ENCODE measurements at places on chromosomes 11 and 22.

DNA sequence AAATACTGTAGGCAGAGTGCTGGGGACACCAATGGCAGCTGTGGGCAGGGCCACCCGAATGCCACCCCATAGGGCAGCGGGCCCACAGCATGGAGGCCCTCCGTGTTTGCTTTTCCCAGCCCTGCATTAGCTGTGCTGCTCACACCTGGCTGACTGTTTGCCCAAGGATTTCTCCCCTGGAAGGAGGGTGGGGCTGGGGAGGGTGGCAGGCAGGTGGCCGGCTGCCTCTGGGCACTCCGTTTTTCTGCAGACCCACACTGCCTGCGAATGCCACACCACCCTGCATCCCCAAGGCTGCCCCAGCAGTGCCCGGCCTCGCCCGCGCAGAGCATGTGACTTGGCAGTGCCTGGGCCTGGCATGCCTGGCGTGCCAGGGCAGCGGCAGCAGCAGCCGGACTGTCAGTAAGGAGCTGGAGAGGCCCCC, 19.6 kb downstream of the DAGLA start:
- peak; percentile 74 for DNase-seq

GRCh38 chr22:37892566-37893335, 13.3 kb upstream of the MICALL1 start:
- DNase-seq: no peak

GRCh38 chr11:67372321-67372992, 941 bp downstream of the CLCF1 start:
- DNase-seq: no peak

DNA sequence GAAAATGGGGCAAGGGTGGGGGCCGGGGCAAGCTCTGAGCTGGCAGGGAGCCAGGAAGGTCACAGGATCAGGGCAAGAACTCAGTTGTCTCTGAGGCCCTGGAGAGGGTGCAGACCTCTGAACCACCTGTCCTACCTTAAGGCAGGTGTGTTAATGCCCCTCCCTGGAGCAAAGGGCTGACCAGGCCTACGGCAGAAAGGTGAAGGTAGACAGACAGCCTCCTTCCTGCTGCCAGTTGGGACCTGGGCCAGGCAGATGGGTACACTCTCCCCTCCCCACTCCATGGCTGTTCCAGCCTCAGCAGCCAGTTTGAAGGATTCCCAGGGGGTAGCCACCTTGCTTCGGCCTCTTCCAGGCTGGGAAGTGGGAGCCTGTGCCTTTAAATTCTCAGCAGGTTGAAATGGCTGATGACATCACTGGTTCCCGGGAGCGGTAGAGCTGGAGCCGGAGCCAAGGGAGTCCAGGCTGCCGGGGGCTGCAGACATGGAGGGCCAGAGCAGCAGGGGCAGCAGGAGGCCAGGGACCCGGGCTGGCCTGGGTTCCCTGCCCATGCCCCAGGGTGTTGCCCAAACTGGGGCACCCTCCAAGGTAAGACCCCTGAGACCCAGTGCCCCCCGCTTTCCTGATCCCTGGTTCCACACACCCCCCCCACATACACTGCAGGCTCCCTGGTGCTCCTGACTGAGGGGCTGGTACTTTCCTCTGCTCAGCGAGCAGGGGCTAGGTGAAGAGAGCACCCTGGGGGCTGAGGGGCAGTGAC, at the start of gene INPP5J:
Gene INPP5J, plus strand, starts transcription at position 435 of the 760 bp plus-strand sequence. Its CDS starts 49 bp downstream, at position 484.
- peak; percentile 80 for DNase-seq

GRCh38 chr11:62370743-62371440, 33.6 kb downstream of the ASRGL1 start:
- DNase-seq: no peak

- DNase-seq: no peak
Measured at GRCh38 chr11:24833573-24833972, 336.7 kb downstream of the LUZP2 start.

DNA sequence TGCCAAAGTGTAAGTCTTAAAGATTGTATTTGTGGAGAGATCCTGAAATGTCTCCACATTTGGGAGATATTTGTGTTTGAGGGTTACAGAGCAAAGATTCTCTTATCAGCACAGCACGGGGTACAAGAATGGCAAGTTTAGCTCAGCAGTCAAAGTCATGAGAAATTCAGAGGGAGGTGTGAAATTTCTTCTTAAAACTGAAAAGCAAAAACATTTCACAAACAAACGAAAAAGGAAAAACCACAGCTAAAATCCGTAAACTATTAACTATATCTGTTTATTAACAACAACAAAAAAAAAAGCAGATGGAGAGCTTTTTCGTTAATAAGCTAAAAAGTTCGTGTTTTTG, 40.9 kb upstream of the ETS1 start:
- no peak for DNase-seq

Data from NCI-H1105 treated with DMSO at 0.1 percent for 48 hours (cell line).